Daoy (cell line): ENCODE measurements at places on chromosomes 7 and 10. TPM values are rescaled to one million over a fixed set of nuclear protein-coding genes. Genes with fewer than 3 reads are reported as not detected.

- peak; percentile 84 for DNase-seq
These were observed 87.1 kb downstream of the DYNC1I1 start for GRCh38 chr7:95859429-95859828.

DNA sequence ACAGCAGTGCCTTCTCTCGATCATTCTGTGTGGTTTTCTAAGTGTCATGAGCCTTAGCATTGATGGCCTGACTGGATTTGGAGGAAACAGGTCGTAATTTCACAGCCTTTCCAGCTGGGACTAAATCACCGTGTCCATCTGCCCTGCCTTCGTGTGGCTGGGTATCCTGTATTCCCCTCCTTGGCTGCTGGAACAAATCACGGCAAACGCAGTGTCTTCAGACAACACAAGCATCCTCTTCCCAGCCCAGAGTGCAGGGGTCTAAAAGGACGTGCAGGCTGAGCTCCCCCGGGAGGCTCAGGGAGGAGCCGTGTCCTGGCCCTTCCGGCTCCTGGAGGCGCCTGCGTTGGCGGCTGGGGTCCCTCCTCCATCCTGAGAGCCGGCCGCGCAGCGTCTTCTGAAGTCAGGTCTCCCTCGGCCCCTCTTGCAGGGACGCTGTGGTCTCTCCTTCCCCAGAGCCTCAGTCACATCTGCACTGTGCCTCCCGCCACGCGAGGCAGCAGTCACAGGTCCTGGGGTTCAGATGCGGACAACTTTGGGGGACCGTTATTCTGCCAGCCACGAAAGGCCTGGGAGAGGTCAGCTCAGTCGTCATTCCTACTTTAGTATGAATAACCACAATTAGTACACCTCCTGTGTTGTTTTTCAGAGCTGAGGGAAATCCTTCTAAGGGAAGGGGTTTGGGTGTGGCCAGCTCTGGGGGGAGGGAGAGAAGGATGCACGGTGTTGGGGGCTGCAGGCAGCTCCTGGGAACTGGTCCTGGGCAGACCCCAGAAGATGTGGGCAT is 41.1 kb downstream of the FAM20C start:
- no peak for DNase-seq

Gene MYH16
- 0.51 TPM in 1 of 2 replicates, not detected in the other for total RNA-seq

DNA sequence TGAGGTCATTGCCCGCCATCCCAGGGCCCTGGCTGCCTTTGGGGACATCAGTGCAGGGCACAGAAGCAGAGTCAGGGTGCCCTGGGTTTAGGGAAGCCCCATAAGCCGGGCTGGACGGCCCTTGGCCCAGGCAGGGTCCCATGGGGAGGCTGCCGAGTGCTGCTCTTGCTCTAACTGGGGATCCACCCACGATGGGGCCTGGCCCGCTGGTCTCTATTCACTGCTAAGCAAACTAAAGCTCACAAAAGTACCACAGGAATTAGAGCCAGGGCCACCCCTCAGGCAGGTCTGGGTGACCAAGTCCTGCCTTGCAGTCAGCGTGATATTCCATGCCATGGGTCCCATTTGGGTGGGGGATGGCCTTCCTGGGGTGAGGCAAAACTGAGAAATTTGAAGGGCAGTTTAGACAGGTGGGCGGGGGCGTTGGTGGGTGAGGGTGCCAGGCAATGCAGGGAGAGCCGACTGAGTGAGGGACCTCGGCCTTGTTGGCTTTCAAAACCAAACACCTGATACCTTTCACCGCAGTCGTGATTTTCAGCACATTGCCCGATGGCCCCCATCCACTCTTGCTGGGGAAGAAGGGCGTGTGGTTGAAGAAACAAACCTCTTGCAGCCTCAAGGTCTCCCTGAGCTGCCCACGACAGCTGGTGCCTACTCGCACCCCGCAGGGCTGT is 92.8 kb upstream of the PPIF start:
- no peak for DNase-seq

Gene TAS2R41
- not detected in 2 replicates for total RNA-seq

DNA sequence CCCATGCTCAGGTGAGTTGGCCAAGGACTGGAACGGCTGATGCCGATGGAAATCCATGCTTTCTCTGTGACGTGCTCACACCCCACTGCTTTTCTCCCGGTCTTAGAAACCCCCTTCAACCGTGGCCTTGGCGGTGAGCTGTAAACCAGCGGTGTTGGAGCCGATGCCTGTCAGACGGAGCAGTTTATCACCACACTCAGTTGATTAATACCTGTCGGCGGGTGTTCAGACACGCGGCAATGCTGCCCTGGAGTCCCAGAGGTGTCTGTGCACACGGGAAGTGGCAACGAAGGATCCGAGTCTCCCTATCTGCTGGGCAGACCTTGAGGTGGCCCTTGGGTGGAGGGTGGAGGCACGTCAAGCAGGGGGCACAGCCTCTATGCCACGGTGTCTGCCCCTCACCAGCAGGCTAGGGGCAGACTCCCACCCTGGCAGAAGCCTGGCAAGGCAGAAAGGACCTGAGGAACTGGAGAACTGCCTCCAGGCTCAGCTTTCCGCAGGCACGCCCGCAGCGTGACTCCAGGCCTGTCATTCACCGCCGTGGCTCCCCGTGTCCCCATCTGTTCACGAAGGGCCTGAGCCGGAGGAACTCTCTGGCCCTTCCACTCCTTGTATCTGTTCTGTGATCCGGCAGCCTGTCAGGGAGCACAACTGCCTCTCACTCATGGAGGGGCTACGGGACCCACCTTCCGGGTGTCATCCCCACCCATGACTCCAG is 34.6 kb upstream of the MNX1 start:
- no peak for DNase-seq

DNA sequence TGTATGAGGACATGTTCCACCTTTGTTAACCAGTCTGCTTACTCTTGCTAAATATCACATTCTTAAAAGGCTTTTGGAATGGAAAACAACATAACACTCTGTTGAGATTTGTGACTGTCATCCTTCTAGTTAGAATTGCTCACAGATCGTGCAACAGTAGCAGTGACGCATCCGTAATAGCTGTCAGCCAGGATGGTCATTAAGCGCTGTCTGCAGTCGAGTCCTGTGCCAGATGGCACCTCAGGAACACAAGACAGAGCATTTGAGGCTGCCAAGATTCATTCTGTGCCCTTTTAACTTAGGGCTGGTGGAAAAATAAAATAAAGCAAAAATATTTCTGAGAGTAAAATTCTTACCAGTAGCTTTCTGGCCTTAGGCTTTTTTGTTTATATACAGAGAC is 348.6 kb downstream of the ANKRD7 start:
- no peak for DNase-seq

Gene ENKUR
- total RNA-seq: 0.33 TPM in 1 of 2 replicates, not detected in the other

DNA sequence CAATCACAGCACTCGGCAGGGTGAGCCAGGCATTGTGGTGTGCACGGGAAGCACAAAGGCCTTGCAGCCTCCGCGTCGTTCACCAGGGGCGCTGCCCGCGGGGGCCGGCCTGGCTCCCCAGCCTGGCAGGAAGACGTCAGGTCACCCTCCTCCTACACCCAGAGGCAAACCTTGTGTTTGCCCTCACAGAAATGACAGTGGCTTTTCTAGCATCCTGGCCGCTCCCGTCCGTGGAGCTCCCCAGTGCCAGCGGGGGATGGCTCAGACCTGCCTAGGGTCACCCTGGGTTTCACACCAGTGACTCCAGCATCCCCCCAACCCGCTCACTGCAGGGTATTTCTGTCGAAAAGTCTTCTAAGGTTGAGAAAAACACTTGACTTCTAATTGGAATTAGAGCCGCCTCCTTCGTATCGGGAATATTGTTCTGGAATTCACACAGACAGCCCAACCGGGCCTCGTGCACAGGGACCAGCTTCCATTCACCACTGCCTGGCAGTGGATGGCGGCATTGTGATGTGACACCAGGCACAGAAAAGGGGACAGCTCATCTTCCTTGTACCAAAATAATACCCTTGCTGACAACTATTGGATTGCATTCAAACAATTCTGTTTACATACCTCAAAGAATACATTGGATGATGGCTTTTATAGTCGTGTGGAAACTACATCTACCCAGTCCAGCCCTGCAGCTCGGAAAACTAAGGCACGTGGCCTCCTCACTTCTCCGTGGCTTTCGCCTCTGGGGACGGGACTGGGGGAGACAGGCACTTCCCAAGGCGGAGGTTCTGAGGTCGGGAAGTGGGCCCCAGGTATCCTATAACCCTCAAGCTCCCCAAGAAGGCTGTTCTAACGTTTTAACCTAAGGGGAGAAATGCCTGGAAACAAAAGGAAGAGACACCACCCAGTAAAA is 109.0 kb downstream of the EBF3 start:
- peak; percentile 34 for DNase-seq

DNA sequence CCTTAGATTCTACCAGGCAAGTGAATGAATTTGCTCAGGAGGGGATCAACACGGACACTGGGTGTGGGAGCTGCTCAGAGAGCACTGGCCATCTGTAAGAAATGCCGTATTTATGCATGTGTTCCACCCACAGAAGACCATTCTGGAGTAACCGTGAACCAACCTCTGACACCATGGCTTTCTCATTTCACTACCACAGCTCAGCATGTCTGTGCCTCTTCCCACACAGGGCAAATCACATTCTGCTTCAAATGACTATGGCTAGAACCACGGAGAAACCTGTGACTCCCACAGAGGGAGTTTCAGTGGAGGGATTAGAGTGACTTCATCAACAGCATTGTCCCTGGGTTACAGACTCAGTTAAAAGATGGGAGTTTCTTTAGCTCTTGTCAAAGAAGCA is 893.4 kb downstream of the XPNPEP1 start:
- no peak for DNase-seq

DNA sequence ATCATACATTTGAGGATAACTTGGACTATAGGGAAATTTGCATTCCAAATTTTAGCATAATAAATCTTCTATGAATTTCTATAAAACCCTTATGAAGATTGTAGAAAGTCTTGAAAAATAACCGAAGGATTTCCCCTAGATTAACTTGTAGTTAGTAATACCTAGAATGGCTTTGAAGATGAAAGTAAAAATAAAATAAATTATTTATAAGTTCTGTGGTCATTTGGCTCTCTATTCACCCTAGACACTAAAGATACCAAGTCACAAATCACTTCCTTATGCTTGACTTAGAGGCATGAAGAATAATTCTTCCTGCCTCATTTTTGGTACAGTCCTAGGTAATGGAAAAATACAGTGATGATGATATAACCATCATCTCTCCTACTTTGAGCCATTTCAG is 79.3 kb downstream of the CSTF2T start:
- no peak for DNase-seq

- DNase-seq: no peak
These were observed 109.1 kb upstream of the EFCAB10 start for GRCh38 chr7:105690325-105690945.

GRCh38 chr10:7337431-7338171 is 73.2 kb downstream of the SFMBT2 start:
- no peak for DNase-seq

Gene OR2A5
- total RNA-seq: not detected in 2 replicates

- no peak for DNase-seq
These were observed 44.6 kb downstream of the HGF start for GRCh38 chr7:81725003-81725811.

GRCh38 chr7:129391546-129392171 is 42.6 kb upstream of the STRIP2 start:
- no peak for DNase-seq

Gene SLC16A12
- total RNA-seq: 0.06 and 0.24 TPM in 2 replicates

GRCh38 chr10:123250640-123251039 is 96.4 kb downstream of the BUB3 start:
- no peak for DNase-seq

DNA sequence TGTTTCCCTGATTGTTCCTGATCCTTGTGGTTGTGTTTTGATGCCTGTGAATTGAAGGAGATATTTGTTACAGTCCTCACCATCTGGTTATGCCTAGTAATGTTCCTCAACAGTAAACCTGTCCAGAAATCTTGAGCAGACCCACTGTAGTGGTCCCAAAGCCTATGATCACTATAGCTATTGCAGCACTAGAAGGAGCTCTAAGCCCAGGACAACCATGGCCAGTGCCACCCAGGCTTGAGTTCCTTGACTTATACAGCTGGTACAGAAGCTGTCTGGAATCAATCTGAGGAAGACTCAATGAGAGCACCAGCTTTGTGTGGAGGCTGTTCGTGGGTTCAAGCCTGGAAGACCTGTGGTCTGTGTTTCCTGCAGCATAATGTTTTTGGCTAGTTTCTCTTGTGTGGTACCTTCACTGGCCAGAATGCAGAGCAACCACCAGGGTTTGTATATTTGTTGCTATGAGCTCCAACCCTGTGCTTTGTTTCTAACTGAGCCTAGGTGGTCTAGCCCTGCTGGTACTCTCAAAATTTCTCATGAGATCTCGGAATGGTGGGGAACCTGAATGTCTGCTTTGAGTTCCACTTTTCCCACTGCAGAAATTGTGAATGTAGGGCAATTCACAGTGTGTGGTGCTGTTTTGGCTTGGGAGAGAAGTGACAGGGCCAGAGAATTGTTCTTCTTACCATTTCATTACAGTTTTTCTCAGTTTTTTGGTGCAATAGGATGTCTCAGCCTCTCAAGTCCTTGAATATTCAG is 355.2 kb downstream of the SUGCT start:
- DNase-seq: no peak

GRCh38 chr7:43700059-43700501 is 29.2 kb downstream of the COA1 start:
- DNase-seq: peak; percentile 58

GRCh38 chr7:101126651-101127459 is at the start of gene SERPINE1:
TSS of gene SERPINE1 (plus strand) at chr7:101127104. CDS start at chr7:101128394, 1,290 bp downstream.
- DNase-seq: peak; percentile 100

Gene SPDYE8
- not detected in 2 replicates for total RNA-seq

- DNase-seq: no peak
These were observed 30.2 kb upstream of the ARHGAP12 start for GRCh38 chr10:31958856-31959255.

DNA sequence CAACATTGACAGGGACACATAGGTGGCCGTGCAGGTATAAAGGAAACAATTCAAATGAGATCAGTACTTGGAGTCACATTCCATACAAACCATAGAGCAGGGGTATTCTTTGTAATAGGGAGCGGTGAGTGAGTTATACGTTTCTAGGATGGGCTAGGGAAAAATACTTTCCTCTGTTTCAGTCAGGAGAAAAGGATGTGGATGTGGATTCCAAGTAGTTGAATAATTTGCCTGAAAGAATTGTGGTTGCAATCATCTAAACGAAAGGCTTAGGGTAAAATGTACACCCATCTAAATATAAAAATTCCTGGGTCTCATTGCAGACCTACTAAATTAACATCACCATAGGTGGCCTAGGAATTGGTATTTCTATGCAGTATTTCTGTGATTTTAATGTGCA is 270.7 kb upstream of the IGFBP3 start:
- no peak for DNase-seq

Gene STAMBPL1
- 22.9 and 23.9 TPM in 2 replicates for total RNA-seq

Gene TUBB8
- 0.60 TPM in 1 of 2 replicates, not detected in the other for total RNA-seq

Gene BTBD16
- total RNA-seq: not detected in 2 replicates

- peak; percentile 32 for DNase-seq
These were observed at the start of gene GRID1 for GRCh38 chr10:86366033-86366901. TSS of gene GRID1 (minus strand) at chr10:86366795.

GRCh38 chr7:1987591-1988532 is 244.9 kb downstream of the MAD1L1 start:
- no peak for DNase-seq
